ENCODE measurements at places on chromosomes 7 and 10.

- peak; percentile 97 for DNase-seq
Measured at GRCh38 chr7:64876792-64877713, 26.0 kb upstream of the ZNF273 start.

DNA sequence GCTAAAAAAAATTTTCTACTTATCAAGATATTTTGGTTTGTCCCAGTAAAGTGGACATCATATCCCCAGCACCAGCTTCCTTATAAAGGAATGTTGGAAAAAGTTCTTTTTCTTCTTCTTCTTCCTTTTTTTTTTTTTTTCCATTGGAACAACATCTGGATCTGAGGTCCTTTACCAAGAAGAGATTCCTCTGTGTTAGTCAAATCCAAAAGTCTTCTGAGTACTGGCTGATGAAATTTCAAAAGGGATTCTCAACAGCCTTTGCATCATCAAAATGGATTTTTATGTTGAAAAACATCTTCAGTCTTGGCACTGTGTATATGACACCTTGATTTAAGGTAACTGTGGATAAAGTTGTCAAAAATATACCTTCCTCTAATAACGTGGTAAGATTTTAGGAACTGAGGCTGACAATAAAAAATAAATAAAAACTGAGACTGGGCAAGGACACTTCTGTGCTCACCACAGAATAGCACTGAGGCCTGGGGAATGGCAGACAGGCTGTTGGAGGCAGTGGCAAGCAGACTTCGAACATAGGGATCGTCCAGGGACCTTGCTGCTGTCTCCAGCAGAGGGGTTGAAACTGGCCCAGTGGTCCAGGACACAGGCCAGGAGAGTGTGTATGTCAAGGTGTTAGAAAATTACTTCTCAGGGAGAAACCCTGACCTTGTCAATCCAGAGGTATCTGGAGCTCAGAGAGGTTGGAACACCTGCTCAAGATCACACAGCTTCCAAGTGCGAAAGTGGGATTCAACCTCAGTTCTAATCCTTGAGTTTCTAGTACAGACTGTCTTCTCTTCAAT lies 130.4 kb downstream of the PTPN20 start:
- no peak for DNase-seq

GRCh38 chr7:96953676-96954513 lies 51.5 kb upstream of the DLX6 start:
- no peak for DNase-seq

DNA sequence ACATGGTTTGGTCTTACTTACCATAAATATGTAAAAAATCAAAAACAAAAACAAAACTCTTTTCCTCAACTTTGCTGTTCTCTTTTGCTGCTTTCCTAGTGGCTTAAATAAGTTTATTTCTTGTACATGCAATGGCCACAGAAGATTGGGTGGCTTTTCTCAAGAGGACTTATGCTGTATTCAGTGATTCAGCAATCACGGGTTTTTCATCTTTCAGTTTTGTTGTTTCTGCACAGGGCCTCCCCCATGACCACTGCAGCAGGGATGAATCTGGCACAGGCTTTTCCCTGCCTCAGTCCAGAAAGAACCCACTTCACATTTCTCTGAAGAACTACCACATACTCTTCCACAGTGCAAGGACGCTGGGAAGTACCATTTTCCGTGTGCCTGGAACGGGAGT lies 355.0 kb downstream of the RNLS start:
- DNase-seq: no peak

DNA sequence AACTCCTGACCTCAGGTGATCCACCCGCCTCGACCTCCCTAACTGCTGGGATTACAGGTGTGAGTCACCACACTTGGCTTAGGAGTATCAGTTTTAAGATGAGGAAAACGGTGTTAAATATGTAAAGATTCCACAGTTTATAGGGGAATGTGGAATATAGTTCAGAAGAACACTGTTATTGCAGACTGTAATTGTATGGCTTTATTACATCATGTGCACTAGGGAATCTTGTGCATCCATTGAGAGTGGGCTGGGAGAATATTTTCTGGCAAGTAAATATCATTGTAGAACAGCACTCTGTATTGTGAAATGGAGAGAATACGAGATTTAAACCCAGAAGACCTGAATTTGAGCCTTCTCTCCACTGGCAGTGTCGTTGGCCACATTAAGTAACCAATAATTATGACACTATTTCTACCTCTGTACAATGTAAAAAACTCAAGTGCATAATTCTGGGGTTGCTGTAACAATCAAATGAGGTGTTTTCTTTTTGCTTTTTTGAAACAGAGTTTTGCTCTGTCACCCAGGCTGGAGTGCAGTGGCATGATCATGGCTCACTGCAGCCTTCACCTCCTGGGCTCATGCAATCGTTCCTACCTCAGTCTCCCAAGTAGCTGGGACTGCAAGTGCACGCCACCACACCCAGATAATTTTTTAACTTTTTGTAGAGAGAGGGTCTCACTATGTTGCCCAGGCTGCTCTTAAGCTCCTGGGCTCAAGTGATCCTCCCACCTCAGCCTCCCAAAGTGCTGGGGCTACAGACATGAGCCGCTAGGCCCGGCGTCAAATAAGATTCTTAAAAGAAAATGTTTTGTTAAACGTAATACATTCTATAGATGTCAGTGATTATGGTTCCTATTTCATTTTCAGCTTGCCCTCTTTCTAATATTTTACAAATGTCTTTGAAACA lies 12.0 kb upstream of the PARD3 start:
- no peak for DNase-seq

- peak; percentile 73 for DNase-seq
Measured at GRCh38 chr10:22246680-22247391, 29.0 kb upstream of the EBLN1 start.

DNA sequence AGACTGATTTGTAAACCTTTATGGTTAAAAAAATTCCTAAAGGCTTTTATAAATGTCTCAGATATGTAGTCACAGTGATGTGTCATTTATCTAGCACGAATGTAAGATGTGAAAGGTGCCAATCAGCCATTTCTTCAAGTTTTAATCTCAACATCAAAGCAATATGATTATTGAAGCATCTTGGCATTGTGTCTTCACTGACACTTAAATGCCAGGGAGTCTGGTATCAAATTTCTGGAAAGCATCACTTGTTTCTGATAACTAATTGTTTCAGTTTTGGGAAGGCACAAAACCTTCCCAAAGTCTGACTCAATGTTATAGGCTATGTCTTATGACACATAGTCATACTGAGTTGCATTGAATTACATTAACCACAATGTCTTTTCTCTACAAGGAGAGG lies 492.0 kb upstream of the CNTNAP2 start:
- DNase-seq: no peak

DNA sequence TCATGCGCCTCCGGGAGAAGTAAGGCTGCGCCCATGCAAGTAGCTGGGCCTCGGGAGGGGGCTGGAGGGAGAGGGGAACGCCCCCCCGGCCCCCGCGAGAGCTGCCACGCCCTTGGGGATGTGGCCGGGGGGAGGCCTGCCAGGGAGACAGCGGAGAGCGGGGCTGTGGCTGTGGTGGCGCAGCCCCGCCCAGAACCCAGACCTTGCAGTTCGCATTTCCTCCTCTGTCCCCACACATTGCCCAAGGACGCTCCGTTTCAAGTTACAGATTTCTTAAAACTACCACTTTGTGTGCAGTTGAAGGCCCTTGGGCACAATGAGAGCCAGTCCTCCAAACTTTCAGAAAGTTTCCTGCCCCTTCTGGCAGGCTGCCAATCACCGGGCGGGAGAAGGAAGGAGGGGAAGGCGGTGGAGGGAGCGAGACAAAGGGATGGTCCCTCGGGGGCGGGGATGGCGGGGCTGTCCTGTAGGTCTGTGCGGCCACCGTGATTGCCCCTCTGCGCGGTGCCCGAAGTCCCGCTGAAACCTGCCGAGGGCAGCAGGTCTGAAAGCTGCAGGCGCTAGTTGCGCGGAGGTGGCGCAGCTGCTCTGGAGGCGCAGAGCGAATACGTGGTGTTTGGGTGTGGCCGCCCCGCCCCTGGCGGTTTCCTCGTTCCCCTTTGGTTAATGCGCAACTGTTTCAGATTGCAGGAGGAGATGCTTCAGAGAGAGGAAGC lies 2.1 kb downstream of the VIM start:
- DNase-seq: peak; percentile 91

DNA sequence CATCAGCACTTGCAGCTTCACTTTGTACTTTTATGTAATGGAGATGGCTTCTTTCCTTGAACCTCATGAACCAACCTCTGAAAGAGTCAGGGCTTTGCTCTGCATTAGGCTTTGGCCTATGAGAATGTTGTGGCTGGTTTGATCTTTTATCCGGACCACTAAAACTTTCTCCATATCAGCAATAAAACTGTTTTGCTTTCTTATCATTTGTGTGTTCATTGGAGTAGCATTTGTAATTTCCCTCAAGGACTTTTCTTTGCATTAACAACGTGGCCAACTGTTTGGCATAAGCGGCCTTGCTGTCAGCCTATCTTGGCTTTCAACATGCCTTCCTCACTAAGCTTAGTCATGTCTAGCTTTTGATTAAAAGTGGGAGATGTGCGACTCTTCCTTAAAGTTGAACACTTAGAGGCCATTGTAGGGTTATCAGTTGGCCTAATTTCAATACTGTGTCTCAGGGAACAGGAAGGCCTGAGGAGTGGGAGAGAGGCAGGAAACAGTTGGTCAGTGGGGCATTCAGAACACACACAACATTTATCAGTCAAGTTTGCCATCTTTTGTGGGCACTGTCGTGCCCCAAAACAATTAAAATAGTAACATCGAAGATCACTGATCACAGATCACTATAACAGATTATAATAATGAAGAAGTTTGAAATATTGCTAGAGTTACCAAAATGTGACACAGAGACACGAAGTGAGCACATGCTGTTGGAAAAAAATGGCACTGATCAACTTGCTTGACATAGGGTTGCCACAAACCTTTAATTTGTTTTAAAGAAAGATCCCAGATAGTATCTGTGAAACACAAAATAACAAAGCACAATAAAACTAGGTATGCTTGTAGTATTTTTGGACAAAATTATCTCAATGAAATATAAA lies 64.7 kb downstream of the NRF1 start:
- no peak for DNase-seq

DNA sequence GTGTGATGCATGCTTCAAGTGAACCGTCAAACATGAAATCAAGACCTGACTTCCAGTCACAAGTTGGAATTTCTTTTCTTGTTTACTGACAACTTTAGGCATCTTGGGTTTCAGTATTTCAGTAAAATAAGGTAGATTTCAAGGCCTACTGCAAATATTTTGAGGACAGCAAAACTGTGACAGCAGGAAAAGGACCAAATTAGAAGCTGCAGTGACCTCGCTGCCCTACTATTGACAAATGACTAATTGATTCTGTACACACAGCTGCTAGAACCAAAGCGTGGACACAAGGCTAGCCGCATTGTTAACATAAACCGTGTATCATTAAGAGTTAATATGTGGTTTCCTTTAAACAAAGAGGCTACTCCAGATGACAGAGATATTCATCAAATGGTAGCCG lies 105.7 kb upstream of the SEC61G start:
- DNase-seq: peak; percentile 88

GRCh38 chr10:18303851-18304801 lies 163.9 kb downstream of the CACNB2 start:
- DNase-seq: peak; percentile 55

GRCh38 chr10:103905441-103905840 lies 12.5 kb downstream of the STN1 start:
- DNase-seq: no peak

DNA sequence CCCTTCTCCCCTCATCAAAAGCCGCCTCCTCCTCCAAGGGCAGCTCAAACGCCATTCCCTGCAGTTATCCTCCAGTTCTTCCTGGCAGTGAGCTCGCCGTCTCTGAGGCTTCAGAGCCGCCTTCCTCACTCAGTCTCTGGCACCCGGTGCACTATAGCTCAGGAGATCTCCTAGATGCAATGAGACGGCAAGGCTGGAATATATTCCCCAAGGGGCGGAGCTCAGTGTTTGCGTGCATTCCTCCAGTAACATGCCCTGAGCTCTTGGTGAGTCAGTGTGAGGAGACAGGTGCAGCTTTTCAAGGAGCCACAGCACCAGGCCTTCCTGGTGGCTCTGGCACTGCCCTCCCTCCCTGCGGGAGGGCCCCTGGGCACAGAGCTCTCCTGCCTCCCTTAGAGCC lies 512.6 kb upstream of the FOXK1 start:
- DNase-seq: peak; percentile 73

DNA sequence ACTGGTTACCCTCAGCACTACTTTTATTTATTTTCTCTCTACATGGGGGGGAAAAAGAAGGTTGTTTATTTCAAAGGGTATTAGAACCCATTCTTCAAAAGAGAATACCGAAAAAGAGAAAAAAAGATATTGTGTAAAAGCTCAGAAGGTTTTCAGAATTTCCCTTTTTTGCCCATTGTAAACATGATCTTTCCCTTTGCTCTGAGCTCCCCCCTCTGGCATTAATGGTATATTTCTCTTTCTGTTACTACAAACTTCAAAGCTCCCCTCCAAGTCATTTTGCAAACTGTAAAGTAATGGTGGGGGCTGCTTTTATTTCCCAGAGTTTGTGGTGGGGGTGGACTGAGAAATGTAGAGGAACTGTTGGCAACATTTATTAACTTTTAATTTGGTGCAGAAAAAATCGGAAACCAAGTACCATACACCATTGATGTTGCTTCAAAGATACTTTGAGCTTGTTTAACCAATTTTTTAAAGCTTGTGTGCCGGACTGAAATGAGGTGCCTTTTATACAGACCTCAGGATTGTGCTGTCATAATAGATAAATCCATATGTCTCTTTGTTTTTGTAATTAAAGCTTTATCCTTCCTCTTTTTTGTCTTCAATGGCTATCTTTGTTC lies 181.5 kb downstream of the EXOC4 start:
- DNase-seq: peak; percentile 57

DNA sequence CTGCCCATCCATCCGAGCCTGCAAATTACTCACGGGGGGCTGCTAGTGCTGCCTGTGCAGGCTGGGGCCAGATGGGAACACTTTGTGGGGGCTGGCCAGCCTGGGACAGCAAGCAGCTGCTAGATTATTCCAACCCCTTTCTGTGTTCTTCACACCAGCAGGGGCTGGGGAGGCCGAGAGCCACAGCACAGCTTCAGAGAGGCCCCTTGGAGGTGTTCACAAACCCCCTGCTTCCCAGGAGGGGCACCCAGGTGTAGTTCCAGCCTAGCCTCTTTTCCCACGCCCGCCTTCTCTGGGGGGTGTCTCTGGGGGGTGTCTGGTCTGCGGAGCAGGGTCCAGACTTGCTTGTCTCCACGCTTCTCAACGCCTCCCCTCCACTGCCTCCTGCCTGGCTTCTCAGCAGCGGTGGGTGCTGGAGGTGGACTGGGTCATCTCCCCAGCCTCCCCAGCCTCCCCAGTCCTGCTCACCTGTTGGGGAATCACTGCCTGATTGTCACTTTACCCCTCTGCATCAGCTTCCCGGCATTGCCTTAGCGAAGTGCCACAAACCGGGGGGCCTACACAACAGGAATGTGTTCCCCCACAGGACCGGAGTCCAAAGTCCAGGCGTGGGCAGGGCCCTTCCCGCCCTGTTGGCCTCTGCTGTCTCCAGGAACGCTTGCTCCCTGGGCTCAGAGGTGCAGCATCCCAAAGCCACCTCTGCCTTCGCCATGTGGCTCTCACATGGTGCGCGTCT lies 74.0 kb upstream of the EN2 start:
- DNase-seq: no peak

- DNase-seq: peak; percentile 51
Measured at GRCh38 chr10:93701866-93702209, 554 bp downstream of the FRA10AC1 start.
